ENCODE measurements at places on chromosomes 13 and 19.
A peak's percentile ranks its signal among the peaks of the same experiment; 100 is the strongest.

- no peak for DNase-seq
Observed at GRCh38 chr13:109789262-109789661, 2.9 kb upstream of the IRS2 start.

DNA sequence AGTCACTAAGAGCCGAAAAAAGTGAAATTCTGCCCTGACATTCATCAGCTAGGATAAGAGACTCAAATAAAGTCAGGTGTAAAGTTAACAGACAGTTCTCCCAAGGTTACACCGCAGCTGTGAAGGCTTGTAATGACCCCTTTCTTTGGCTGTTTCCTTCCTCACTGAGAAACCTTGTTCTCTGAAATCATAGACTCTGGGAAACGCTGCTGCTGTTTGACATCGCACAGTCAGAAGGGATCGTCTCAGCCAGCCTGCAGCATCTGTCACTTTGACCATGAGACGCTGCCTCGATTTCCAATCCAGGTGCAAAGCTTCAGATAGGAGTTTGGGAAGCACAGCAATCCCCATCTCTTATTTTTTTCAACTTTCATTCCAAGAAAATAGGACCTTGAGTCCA is 678 bp downstream of the BCAT2 start:
- DNase-seq = no peak

DNA sequence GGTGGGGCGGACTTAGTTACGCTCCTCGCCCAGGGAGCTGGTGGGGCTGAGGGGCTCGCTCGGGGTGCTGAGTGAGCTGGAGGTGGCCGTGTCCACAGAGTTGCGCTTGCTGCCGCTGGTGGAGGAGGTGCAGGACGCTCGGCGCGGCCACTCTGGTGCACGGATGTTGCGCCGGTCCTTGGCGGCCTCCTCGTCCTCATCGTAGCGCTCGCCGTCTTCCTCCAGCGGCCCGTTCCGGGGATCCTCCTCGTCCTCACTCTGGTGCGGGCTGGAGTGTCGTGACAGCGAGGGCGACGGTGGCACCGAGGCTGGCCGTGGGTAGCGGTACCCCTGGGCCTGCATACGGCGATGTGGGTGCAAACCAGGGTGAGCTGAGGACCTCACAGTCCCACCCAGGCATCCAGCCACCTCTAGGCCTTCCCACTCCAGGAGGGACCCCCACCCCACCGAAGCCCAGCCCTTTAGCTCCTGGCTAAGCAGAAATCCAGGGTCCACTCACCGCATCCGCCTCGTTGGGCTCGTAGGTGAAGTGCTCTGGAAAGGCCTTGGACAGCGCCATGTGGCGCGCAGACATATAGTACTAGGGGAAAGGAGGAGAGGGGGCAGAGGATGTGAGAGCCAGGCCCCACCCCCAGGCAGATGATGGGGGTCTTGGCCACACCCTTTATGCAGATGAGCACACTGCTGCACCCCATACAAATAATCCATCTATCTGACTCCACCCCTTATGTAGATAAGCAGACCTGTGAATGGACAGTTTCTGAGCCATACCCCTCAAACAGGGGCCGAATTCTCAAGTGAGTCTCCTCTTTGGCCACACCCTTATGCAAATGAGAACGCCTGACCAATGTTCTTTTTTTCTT is 4.4 kb downstream of the FTL start:
- no peak for DNase-seq

- DNase-seq = no peak
Observed at GRCh38 chr19:6987850-6988249, 33.4 kb downstream of the MBD3L2B start.

DNA sequence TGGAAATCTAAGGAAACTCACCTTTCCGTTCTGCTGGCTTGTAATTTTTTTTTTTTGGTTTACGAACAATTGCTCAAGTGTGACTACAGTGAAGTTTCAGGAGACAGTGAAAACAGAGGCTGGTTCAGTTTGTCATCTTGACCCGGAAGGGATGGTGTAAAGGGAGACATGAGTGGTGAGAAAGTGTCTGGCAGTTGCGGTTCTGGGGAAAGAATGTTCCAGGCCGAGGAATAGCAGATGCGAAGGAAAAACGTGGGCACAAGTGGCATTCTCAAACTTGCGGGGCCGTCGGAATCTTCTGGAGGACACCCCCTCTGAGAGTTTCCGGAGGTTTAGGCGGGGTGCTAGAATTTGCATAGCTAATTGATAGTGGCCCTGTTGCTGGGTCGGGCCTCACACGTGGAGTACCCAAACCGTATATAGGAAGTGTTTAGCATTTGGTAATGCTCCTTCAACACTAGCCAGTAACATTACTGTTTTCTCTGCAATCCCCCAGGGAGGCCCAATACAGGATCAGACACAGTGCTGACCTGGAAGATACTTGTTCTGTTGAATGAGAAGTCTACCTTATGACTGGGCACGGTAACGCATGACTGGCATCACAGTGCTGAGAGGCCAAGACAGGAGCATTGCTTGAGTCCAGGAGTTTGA is 2.8 kb upstream of the TNFSF9 start:
- DNase-seq = no peak

DNA sequence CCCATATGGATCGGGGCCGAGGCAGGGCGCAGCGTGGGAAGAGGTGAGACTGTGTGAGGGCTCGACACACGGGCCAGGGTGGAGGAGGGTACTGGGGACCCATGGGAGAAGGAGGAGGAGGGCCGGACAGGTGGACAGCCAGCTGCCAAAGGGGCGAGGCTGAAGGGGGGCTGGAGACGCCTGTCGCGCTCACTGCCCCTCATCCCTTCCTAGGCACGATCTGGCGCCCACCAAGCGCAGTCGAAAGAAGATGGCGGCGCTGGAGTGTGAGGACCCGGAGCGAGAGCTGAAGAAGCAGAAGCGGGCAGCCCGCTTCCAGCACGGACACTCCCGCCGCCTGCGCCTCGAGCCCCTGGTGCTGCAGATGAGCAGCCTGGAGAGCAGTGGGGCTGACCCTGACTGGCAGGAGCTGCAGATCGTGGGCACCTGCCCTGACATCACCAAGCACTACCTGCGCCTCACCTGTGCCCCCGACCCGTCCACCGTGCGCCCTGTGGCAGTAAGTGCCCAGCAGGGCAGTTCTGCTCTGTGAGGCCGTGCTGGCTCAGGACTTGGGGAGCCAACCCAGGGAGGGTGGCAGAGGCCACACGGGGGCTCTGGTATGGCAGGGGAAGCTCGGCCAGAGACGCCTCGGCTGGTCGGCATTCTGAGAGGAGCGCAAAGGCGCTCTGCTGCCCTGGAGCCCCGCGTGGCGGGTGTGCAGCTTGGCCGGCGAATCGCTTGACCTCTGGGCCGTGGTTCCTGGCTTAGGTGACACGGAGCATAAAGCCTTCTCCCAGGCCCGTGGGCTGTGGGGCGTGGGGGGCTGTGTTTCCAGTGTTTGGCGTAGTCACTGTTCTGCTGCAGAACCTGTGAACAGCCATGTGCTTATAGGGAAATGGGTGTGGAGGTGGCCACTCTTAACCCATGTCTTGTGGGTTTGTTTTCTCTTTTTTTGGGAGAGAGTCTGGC is 6.9 kb downstream of the LENG9 start:
- DNase-seq = no peak

- no peak for DNase-seq
Observed at GRCh38 chr19:49653466-49653806, 11.4 kb downstream of the SCAF1 start.

- no peak for DNase-seq
Observed at GRCh38 chr19:54106716-54107115, 4.1 kb downstream of the NDUFA3 start.

DNA sequence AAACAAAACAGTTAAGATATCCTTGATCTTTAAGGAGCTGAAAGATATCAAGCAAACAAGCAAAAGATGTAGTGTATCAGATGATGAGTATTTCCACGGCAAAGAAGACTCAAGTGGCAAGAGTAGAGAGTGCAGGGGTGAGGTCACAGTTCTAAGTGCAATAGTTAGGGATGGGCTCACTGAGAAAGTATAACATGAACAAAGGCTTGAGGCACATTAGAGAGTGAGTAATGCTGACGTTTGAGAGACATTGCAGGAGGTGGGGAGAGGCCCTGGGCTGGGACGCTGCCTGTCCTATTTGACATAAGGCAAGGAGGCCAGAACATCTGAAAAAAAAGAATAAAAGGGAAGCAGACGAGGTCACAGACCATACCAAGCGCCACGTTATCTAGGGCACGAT is 1.4 kb downstream of the DUXA start:
- DNase-seq = no peak

GRCh38 chr19:35555301-35556005 is 8.0 kb downstream of the ATP4A start:
- DNase-seq = no peak

GRCh38 chr19:48842789-48843162 is 6.5 kb upstream of the HSD17B14 start:
- DNase-seq = peak; percentile 77

- DNase-seq = no peak
Observed at GRCh38 chr13:62320129-62321108, 904.8 kb upstream of the PCDH20 start.

DNA sequence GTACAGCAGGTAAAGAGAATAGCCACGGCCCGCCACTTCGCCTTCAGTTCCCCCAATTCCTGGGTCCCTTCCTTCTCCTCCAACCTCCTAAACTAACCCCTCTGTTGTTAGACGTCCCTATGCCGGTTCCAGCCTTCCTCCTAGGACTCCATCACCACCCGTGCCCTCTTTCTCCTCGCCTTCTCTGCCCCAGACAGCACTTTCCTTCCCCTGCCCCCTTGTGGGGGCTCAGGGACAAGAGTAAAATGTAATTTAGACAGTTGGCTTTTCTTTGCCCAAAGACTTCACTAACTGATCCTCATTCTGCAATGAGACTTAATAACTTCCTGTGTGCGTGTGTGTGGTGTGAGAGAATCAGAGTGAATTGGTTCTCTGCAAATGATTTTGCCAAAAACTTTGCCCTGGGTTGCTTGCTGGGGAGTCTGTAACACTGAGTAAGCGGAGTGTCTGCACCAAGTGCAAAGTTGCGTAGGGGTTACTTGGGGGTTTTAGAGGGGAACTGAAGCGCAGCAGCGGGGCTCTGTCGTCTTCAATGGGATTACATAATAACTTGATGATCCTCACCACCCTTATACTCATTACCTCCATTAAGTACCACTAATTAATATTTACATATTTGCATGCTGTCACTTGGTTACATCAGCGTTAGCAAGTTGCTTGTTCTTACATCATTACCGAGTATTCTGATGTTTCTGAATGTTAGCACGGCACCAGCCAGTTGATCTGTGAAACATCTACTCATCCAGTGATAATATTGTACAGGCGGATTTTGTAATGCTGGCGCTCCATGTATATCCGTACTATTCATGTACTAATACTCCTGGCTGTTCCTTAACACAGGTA is 19.9 kb upstream of the SGCG start:
- no peak for DNase-seq

- no peak for DNase-seq
Observed at GRCh38 chr19:40331052-40331451, 17.1 kb downstream of the C19orf47 start.

DNA sequence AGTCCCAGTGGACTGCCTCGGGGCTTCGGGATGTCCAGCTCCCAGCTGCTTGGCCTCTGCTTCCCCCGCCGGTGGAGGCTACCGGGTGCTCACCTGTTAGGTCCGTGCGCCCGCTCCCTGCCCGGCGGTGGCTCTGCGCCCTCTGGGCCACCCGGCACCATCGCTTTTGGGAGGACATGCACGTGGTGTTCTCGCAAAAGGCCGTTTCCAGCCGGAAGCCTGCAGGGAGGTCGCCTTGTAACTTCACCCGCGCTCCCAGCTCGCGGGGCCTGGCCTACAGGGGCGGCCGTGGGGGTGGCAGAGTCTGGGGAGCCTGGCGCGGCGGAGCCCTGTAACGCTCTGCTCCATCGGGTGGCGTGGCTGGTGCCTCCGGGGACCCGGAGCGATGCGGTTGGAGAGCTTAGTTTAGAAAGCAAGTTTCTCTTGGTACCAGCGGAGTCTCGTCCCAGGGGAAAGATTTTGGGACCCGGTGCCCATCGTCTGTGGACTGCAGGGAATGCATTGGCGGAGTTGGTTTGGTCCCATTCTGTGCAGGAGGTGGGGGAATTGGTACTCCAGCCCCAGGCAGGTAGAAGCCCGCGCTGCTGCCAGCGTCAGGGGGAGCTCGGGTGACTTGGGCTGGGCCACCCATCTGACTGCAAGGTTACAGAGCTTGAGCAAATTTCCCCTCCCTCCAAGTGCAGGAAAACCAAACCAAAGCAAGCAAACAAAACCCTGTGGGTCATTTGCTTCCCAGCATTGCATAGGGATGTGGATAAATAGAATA is 673 bp downstream of the SPATA13 start:
- DNase-seq = peak; percentile 33

DNA sequence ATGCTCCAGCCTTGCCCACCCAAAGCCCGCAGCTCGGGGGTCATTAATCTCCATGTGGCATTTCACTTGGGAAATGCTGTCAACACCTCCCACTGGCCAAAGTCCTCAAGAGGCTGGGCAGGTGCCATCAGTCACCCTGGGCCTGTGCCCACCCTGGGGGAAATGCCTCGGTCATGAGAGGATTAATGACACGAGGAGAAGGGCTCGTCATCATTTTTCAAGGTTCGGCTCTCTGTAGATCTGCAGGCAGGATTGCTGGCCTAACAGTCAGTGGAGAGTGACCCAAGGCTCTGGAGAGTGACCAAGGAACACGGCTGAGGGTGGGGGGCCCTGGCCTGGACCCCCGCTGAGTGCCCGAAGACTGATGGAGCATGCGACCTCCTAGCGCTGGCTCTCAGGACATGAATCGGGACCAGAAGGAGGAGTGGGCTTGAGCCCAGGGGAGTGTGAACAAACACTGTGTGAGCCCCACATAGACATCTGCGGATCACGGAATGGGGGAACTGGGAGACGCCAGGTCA is 15.2 kb upstream of the KCTD15 start:
- no peak for DNase-seq

DNA sequence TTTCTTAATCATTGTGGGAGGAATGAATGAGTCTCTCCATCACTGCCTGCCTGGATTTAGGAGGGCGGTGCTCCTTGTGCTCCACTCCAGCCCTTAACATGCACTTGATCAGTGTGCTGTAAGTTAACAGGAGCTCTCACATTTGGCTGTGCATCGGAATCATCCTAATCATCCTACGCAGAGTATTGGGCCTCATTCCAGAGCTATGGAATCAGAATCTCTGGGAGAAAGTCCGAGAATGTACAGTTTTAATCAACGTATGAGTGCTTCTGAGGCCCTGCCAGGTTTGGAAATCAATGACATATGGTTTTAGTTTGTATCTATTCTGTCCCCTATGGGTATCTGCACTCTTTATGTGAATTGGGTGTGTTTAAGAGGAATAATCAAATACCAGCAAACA is 34.9 kb upstream of the DCLK1 start:
- no peak for DNase-seq

DNA sequence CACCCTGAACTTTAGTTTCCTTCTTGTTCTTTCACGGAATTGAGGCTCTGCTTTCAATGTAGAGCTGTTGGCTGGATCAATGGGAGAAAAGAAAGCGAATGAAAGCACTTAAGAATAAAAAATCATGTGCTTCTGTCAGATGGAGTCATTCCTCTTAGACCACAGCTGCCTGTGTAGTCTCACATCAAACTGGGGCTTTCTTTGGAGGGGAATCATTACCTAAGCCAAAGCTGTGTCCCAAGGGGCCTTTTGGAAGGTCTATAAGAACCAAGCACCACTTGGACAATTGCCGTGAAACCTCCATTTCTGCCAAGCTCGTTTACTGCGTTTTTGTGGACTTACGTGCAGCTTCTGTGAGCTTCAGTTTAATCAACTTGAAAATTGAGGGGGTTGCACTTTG is 44.2 kb upstream of the RNF113B start:
- DNase-seq = no peak

- no peak for DNase-seq
Observed at GRCh38 chr19:7535998-7536695, 630 bp downstream of the PNPLA6 start.

GRCh38 chr13:39350461-39350881 is 252.5 kb downstream of the LHFPL6 start:
- no peak for DNase-seq

GRCh38 chr19:10651851-10652250 is 2.3 kb upstream of the ILF3 start:
- DNase-seq = no peak

Data from stimulated activated effector memory CD8-positive, alpha-beta T cell treated with anti-CD3 and anti-CD28 coated beads, Interleukin-12 subunit alpha, Interleukin-12 subunit beta, amount 100 ng/mL, for 72 hours (primary cell).